ENCODE measurements at places on chromosomes 12 and 14.

DNA sequence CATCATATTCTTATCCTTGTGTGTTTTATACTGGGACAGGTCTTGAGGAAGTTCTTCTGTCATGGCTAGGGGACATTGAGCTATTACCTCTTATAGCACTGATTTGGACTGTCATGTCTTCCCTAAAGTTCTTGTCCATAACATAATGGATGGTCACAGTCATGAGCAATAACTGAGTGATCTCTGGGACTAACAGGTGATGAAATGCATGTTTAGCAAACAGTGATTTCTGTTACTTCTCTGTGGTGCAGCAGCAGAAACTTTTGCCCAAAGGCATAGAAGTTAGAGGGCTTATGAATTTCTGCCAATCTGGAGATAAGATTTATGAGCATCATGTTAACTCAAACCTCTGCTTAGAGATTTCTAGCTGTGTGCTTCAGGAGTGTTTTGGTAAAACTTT is 5.9 kb downstream of the ADIPOR2 start:
- no peak for DNase-seq

GRCh38 chr12:124655698-124656516 is 88.5 kb upstream of the NCOR2 start:
- no peak for DNase-seq

DNA sequence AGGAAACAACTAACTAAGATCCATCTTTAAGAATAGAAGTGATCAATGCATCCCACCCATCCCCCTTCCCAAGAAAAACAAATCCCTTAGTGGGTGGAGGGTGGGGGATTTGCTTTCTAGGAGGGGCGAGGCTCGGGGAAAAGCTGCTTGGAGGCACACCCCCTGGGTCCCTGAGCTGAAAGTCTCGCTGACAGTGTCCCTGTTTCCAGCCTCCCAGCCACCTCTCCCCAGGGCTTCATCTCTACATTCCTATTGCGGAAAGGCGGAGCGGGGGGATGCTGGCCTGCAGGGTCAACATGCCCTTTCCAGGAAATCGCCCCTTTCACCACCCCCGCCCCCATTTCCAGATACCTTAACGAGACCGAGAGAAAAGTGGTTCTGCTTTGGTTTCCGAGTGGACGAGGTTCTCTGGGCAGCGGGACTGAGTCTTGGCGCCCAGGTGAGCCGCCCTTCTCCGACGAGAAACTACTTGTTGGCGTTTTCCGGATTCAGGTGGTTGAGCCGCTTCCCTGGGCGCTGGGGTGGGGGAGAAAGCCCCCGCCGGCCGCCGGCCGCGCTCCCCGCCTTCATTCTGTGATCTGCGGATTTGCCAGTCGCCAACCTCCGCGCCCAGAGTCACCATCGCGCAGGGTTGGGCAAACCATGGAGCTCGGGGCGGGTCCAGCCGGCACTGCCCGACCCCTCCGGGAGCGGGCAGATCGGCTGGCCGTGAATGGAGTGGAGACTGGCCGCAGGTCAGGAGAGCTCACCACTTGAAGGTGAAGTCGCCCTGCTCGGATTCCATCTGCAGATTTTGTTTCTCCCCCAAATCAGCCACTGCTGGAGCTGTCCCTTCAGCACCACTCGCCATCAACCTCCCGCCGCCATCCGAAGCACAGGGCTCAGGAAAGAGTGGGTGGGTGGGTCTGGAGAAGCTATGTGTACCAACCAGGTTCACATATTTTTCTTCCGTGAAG is 505 bp downstream of the KCNC2 start:
- no peak for DNase-seq

DNA sequence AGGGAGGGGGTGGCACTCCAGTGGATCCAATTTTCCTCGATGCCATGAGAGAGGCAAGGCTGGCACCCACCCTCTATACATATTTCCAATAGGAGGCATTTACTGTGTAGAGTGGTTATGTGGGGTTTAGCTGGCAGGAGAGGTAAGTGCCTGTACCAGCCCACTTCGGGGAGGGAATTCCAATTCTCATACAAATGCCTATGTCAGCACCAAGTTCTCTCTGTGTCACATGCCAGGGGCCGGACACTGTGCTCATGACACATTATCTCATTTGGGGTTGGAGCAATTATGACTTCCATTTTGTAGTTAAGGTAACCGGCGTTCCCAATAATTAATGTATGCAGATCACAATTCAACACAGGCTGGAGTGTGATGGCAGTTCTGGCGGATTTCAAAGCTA is 284.3 kb downstream of the KSR2 start:
- no peak for DNase-seq

- DNase-seq, result no peak
Observed at GRCh38 chr12:103626498-103626897, 39.4 kb downstream of the STAB2 start.

GRCh38 chr14:104151566-104152245 is 13.3 kb downstream of the KIF26A start:
- no peak for DNase-seq

DNA sequence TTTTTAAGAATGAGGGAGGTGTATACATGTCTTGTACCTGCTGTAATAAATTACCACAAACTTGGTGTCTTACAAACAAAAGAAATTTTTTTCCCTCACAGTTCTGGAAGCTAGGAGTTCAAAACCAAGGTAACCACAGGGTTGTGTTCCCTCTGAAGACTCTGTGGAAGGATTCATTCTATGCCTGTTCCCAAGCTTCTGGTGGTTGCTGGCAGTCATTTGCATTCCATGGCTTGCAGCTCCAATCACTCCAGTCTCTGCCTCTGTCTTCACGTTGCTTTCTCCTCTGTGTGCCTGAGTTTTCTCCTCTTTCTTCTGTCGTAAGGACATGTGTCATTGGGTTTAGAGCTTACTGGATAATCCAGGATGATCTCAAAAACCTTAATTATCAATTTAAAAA is 15.4 kb upstream of the ZNF641 start:
- no peak for DNase-seq

DNA sequence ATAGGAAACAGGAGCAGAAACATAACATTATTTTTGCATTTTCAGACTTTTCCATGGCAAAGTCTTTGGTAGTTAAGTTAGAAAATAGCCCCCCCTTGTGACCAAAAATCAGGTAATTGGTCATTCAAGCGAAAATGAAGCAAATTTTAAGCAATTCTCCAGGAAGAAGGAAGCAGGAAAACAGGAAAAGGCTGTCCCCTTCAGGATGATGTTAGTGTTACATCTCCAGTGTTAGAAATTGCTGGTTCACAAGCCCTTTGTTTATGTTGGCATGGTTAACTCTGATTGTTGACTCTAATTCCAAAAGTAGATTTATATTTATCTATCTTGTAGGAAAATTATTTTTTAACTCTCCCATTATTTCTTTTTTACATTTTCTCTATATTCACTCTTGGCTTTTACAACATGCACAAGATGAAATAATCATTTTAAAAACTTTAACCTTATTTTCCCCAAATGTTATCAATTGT is 18.8 kb upstream of the GAS2L3 start:
- no peak for DNase-seq

- no peak for DNase-seq
Observed at GRCh38 chr14:85528897-85529631, 880 bp upstream of the FLRT2 start.

- DNase-seq, result no peak
Observed at GRCh38 chr12:85179680-85180270, 100.2 kb upstream of the ALX1 start.

DNA sequence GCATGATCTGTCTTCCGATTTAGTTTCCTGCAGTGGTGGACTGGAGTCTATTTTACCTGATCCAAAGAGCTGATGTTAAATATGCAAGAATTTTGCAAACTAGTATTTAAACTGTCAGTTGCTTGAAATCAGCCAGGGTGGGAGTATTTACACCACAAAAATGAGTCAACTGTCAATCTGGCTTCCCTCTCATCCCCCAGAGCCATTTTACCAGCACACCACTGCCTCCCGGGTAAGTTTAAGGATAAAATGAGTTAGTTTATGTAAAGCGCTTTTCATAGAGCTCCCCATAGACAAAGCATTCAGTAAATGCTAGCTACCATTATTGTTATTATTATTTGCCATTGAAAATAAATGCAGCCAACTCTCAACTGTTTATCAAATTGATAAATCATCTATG is 106.3 kb upstream of the FRMD6 start:
- DNase-seq, result no peak

GRCh38 chr14:72738161-72738611 is 155.7 kb downstream of the DPF3 start:
- DNase-seq, result no peak
